ENCODE measurements at places on chromosomes 16 and 17.

GRCh38 chr17:21194226-21194625, 19.7 kb downstream of the TMEM11 start:
- DNase-seq = no peak

DNA sequence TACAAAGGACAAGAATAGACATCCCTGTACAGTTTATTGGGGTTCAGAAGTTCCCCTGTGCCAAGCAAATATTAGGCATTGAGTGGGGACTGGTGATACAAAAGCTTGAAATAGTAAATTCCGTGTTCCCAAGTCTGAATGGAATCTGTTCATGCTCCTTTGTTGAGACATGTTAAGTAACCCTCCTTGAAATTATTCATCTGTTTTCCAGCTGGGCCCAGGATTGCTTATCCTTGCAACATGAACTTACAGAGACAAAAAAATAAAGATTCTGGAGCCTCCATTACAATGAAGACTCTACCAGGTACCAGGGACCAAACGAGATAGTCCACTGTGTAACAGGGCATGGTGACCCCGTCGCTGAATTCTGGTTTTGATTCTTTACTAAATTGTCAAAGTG, 6.1 kb upstream of the CCL8 start:
- DNase-seq = no peak

DNA sequence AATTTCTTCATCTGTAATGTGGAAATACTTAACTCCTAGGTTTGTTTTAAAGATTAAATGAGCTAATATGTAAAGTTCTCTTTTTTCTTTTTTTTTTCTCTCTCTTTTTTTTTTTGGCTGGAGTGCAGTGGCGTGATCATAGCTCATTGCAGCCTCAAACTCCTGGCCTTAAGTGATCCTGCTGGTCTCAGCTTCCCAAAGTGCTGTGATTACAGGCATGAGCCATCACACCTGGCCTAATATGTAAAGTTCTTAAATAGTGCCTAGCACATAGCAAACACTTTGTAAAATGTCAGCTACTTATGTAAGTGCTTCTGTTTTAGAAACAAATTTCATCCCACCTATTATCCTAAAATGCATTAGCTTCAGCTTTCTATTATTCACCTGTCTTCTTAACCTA, 40.0 kb downstream of the TMC6 start:
- DNase-seq = no peak

- DNase-seq = no peak
These were observed 23.8 kb downstream of the EZH1 start for GRCh38 chr17:42720996-42721583.

DNA sequence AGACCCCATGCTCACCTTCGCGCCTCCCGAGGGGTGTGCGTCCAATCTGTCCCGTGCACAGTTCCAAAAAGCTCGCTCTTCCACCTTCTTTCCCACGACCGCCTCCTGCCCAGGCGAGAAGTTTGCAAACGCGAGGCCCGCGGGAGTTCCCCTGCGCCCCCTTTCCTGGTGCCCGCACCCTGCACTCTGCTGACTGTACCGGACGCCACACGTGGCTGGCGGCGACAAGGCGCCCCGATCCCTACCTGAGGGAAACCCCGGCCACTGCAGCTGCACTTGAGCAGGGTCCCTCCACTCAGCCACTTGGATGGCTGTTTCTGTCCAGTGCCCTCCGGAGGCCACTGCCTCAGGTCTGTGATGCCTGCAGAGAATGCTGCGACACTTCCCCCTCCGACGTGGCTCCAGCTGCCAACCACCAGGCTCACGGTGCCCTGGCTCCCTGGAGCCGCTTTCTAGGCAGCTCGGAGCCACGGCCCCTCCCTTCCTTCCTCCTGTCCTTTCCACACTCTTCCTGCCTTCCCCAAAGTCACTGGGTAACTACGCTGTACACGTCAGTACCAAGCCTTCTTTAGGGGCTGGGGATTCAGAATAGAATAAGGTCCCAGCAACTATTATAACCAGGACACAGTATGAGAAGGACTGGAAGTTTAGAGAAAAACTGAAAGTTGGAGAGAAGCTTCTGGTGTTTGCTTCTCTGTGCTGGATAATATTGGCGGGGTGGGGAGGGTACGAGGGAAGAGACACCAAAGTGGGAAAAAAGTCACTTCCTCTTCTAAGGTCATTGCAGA, at the start of gene MLKL:
MLKL (minus strand) TSS at position 425 of the 788 bp plus-strand sequence. CDS start 5,105 bp downstream, outside the sequence.
- peak; percentile 37 for DNase-seq
